ENCODE measurements at places on chromosomes 3 and 15. TPM values are rescaled to one million over a fixed set of nuclear protein-coding genes. Genes with fewer than 3 reads are reported as not detected.

DNA sequence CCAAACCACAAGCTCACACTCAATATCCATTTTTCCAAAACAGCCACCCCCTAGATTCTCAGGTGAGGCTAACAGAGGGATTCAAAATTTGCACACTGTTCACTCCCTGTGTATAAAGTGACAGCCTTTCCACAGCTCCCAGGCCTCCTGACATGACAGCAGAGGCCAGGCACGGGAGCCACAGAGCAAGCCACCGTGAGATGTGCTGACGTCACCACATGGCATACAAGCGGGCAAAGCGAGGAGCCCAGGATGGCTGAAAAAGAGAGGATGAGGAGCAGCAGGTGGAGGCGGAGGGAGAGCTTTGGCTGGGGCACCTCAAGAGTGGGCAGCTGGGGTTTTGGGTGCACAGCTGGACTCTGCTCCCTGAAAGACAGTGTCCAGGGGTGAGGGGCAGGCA lies 27.1 kb downstream of the EHD4 start:
- H3K36me3 ChIP-seq, result no peaks in the 10 kb centered on the region
- no peak for DNase-seq
- no peak overlapping the region for H3K4me3 ChIP-seq

GRCh38 chr15:88648357-88649214 lies 9.8 kb downstream of the ISG20 start:
- no peaks in the 10 kb centered on the region for H3K36me3 ChIP-seq
- DNase-seq, result no peak
- H3K4me1 ChIP-seq, result no peaks in the 10 kb centered on the region
- no peak overlapping the region for H3K27ac ChIP-seq

GRCh38 chr3:184596886-184597575 lies 35.4 kb downstream of the EPHB3 start:
- no peaks in the 10 kb centered on the region for H3K36me3 ChIP-seq
- H3K27ac ChIP-seq, result no peak overlapping the region
- DNase-seq, result no peak
- H3K4me1 ChIP-seq, result peaks cover 14% of the 10 kb centered on the region
- no peaks in the 10 kb centered on the region for H3K27me3 ChIP-seq

DNA sequence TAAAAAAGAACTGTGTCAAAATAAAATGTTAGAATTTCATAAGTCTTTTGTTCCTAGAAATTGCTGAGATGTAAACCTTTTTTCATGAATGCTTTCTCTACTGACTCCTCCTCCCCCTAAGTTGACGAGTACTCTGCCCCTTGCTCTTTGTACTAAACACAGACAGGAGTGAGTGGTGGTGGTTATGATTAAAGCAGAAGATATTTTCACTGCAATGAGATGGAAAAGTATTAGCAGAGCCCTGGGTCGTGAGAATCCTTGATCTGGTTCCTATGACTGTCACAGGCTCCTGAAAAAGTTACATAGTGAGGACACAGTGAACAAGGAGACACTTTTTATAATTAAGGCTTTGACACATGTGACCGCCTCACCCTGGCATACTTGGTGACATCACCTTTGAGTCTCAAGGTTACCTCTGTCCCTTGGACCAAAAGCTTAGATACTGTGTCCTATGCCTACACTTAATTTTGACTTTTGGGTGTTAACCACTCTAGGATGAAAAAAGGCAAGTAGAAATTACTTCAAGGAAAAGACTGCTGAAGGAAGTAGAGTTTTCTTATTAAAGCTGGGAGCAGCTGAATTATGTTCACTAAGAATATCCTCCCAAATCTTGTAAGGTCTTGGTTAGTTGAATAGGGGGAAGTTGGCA lies 130.4 kb upstream of the LYSMD4 start:
- H3K4me3 ChIP-seq, result no peak overlapping the region
- no peak for DNase-seq
- H3K36me3 ChIP-seq, result no peaks in the 10 kb centered on the region

SELENOS gene
- total RNA-seq, result 74.0 TPM
